Keratinocyte (primary cell): ENCODE measurements at places on chromosomes 12 and 14.

DNA sequence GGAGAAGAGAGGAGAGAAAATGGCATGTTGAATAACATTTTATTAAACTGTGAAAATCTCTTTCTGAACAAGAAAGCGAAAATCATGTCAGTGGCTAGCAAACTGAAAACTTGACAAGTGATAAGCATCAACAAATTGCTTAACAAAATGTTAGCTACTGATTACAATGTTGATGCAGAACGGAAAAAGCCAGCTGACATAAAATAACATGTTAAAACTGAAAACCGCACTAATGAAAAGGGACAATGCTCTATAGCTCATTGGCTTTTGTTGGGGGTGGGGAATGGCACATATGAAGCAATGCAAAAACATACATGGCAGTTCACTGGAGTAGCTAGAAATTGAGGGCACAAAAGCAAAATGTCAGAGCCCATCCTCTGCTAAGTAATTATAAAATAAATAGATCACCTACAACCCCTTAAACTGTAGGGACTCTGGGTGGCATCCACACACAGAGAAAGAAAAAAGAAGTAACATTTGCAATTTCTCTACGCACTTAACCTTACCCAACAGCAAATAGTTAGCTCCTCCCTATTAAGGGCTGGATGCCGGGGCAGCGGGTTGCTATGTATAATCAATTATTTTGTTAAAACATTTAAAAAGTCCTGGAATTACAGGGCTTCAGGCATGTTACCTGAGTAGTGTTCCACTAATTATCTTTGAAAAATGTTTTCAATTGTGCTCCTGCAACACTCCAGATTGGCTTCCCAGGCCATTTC is 129.2 kb upstream of the USP15 start:
- no peak for DNase-seq

GRCh38 chr12:131105736-131106348 is 152.1 kb downstream of the ADGRD1 start:
- no peak for DNase-seq

GRCh38 chr14:93082576-93083001 is 33.1 kb downstream of the ITPK1 start:
- no peak for DNase-seq

GRCh38 chr14:68797121-68797670 is 4.3 kb upstream of the ZFP36L1 start:
- DNase-seq = no peak

- DNase-seq = no peak
These were observed 51.4 kb downstream of the RFX4 start for GRCh38 chr12:106634206-106634605.

GRCh38 chr14:97420211-97420610 is 623.0 kb downstream of the VRK1 start:
- DNase-seq = no peak

- no peak for DNase-seq
These were observed 9.4 kb downstream of the DEGS2 start for GRCh38 chr14:100149851-100150611.

- no peak for DNase-seq
These were observed 2.6 kb upstream of the SOCS2 start for GRCh38 chr12:93569656-93570551.

GRCh38 chr14:95047754-95048153 is 109.6 kb downstream of the DICER1 start:
- DNase-seq = no peak

GRCh38 chr14:89747126-89747525 is 207.4 kb downstream of the EFCAB11 start:
- no peak for DNase-seq

DNA sequence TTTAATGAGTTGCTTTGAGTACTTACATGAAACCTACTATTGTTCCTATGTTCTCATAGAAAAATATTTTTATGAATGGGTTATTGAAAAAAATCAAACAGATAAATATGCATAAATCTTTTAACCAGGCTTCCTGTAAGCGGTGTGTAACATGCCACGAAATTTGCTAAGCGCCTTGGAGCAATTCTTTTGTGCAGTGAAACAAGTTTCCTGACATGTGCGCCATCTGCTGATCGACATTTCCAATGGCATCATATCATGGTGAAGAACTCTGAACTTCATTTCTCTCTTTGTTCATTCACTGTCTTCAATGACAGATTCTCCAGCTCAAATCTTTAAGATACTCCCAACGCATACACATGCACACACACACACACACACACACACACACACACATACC is 145.6 kb upstream of the NAV3 start:
- peak; percentile 5 for DNase-seq

GRCh38 chr14:67736771-67737170 is 35.1 kb downstream of the RDH12 start:
- no peak for DNase-seq

DNA sequence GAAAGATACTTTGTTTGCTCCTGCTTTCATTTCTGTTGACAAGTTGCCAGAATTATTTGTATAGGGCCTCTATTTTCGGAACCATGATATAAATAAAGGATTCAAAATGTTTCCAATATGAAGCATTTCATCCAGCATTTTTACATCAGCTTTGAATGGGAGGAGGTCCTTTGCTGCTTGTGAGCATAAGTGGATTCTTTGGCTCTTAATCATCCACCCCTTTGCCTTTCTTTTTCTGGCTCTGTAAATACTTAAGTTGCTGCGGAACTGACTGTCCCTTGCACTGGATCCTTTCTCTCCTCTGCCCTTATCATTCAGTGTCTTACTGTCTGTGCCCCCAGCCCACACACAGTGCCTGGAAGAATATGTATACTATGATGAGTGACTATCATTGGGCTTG is 357.3 kb upstream of the RGS6 start:
- no peak for DNase-seq

DNA sequence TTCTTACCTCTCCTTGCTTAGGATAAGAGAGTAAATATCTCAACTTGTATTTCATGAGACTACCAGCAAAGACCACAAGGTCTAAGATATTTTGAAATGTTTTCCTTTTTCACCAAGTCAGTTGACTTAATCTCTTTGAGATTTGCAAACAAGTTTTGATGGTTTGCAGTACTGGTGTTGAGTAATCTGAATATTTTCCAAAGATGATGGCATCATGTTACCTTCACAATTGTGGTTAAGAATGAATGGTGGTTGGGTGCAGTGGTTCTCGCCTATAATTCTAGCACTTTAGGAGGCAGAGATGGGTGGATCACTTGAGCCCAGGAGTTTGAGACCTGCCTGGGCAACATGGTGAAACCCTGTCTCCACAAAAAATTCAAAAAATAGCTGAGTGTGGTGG is 225.7 kb downstream of the TMTC2 start:
- no peak for DNase-seq

GRCh38 chr14:91249841-91250616 is 5.5 kb upstream of the GPR68 start:
- no peak for DNase-seq

GRCh38 chr14:62428429-62429203 is 616.6 kb downstream of the KCNH5 start:
- DNase-seq = peak; percentile 48

DNA sequence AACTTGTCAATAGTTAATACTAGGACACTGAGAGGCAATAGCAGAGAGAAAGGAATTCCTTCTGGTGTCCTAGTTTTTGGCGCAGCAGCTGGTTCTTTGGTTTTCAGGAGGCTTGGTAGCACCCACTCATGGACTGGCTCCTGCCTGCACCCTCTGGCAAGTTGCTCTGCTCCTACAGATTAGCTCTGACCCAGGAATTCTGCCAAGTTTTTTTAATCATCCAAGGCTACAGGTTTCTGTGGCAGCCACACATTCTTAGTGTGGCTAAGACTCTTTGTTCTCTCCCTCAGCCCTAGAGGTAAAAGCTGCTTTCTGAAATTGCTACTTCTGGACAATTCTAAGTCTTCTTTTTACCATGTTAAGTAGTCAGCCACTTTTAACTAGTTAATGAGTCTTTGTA is 72.0 kb upstream of the FKBP4 start:
- DNase-seq = peak; percentile 1

DNA sequence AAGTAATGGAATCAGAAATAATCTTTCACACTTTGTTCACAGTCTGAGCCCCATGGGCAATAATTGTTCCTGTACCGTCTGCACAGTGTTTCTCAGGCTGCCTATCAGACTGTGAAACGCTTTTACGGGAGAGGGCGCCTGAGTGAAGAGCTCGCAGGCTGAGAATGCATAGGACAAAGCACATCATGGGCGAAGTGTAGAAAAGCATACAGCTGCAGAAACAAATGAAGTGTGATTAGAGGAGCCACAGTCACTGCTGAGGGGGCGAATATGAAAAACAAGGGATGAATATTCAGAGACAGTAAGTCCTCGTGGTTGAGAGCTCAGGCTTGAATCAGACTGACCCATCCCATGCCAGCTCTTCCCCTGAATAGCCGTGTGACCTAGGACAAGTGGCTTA is 438.4 kb upstream of the DCN start:
- DNase-seq = no peak

DNA sequence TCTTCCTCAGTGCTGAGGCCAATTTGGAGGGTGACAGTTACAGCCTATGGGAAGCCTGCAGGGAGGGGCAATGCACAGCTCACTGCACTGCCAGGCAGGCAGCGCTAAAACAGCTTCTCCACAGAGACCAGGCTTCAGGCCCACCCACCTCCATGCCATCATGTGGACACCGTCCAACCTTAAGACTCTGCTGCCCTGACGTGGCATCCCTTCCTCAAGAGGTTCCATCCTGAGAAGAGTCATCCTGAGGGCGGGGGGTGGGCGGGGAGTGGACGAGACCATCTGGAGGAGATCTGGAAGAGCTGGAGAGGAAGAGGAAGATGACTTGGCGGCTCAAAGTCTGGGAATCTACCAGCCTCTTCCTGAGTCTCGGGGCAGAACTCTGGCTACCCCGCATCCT is 8.4 kb upstream of the ACVRL1 start:
- no peak for DNase-seq

DNA sequence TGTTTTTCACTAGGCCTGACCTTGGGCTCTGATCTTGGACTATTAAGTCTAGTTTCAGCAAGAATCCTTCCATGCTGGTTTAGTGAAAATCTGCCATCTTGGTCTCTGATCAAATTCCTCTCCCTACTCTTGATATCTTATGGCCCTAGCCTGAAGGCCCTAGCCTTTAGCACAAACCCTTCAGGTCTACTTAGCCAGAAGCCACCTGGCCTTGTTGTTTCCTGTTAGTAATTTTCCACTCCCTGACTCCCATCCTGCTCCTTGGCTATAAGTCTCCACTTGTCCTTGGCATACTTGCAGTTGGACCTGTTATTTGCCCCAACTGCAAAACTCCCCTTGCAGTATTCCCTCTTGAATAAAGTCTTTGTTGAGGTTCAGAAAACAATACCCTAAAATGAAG is 241.4 kb downstream of the ADAMTS20 start:
- DNase-seq = no peak
